ENCODE measurements at places on chromosomes 5 and 9.

- peak; percentile 5 for DNase-seq
Measured at GRCh38 chr5:116922532-116922931, 347.9 kb upstream of the SEMA6A start.

GRCh38 chr9:86485359-86485758 lies 131.1 kb upstream of the TUT7 start:
- DNase-seq, result no peak

GRCh38 chr9:78777747-78778146 lies 480.8 kb downstream of the PSAT1 start:
- DNase-seq, result no peak

GRCh38 chr9:98256756-98257155 lies 1.3 kb upstream of the TBC1D2 start:
- peak; percentile 28 for DNase-seq

- no peak for DNase-seq
Measured at GRCh38 chr5:53473633-53474032, 6.8 kb upstream of the FST start.
